ENCODE measurements at places on chromosomes 7 and 10.

- DNase-seq = peak; percentile 59
Measured at GRCh38 chr7:99365318-99366141, 9.0 kb upstream of the ARPC1B start.

GRCh38 chr10:131821378-131822012 is 79.3 kb upstream of the PPP2R2D start:
- no peak for DNase-seq

GRCh38 chr7:65216469-65216868 is 157.2 kb upstream of the ZNF92 start:
- DNase-seq = no peak

- DNase-seq = no peak
Measured at GRCh38 chr10:32039734-32040133, 16.5 kb downstream of the KIF5B start.

DNA sequence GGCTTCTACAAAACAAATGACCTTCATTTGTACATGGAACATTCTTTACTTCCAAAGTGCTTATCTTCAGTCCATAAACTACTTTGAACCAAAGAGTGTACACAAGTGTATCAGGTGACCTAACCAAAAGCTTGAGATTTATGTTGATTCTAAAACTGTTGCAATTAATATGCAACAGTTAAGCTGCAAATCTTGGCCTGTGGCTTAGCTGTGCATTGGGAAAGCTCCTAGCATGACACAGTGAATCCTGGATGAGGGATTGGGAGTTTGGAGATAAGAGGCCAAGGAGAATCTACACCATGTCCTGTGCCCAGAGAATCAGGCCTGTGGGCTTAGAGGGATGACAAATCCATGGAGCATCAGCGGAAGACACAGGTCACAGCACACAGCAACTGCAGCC is 105.2 kb upstream of the GSDME start:
- no peak for DNase-seq

GRCh38 chr7:142883571-142884285 is 1.8 kb downstream of the TRPV6 start:
- no peak for DNase-seq

DNA sequence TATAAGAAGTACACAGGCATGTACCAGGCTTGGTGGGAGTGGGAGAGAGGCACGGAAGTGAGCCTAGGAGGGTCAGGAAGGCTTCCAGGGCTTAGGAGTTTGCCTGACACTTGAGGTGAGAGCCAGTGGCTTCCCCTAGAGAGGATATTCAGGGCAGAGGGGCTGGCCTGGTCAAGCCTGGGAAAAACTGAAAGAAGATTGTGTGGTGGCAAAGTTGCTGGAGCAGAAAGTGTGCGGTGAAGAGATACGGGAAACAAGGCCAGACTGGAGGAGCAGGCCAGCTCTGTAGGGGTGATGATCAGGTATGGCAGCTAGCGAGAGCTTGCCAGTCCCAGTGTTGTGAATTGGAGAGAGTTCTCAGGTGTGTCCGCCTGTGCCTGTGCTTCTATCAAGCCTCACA is 129.9 kb downstream of the CCNY start:
- DNase-seq = no peak

DNA sequence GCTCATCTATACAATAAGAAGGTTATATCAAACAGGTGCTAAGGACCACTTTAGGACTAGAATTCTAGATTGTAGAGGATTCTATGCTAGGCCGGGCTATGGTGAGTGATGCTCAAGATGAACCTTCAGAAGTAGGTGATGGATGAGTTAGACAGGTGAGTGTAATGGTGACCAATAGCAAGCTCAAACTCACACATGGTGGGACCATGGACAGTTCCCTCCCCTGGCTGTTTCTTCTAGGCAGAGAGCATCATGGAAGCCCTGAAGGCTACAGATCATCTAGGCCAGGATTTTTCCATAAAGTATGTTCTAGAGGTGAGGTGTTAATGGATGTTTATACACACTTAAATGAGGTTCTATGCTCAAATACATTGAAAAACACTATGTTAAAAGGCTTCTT is 162.2 kb upstream of the WDR11 start:
- DNase-seq = no peak

DNA sequence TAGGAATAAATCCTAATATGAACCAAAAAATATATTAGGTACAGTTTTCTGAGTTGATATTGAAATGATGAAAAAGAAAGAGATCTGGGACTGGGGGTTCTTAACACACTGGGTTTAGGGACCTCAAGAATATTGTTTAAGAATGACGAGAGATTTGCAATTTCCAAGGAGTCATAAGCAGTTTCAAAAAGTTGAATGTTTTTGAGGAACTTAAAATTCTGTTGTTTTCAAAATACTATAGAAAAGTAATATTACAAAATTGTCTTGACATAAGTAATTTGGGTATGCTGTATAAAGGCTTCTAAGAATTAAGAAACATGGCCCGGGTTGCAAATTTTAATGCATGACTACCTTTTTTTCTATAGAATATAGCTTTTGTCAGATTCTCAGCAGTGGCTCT is 88.1 kb downstream of the AUTS2 start:
- DNase-seq = no peak

- no peak for DNase-seq
Measured at GRCh38 chr10:90947030-90947960, 26.4 kb upstream of the ANKRD1 start.

DNA sequence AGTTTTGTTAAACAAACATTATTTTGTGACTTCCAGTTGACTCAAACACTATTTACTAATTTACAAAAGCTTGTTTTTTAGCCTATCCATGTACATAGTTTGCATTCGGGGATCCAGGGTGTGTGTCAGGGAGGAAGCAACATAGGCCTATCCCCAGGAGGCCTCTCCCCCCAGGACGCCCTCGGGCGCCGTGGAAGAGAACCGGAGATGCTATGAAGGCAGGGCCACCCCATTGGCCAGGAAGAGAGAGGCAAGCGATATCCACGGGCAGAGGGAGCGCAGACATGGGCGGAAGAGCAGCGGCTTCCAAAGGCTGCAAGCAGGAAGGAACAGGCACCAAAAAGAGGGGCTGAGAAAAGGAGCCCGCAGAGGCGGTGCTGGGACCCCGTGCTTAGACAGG is 38.3 kb upstream of the EGFR start:
- DNase-seq = no peak

- DNase-seq = no peak
Measured at GRCh38 chr7:82678259-82678658, 234.7 kb upstream of the CACNA2D1 start.

GRCh38 chr7:133947458-133948254 is 179.5 kb upstream of the LRGUK start:
- no peak for DNase-seq

- DNase-seq = no peak
Measured at GRCh38 chr10:129767751-129768150, 196.3 kb downstream of the EBF3 start.

Data from gastrocnemius medialis (tissue), 4 donors.